ENCODE measurements at places on chromosomes 5 and 9. TPM values are rescaled to one million over a fixed set of nuclear protein-coding genes. Genes with fewer than 3 reads are reported as not detected.

The MYMK gene
- polyA plus RNA-seq: 93.0 TPM

GRCh38 chr9:3698076-3698475 is 172.3 kb upstream of the RFX3 start:
- no peaks in the 10 kb centered on the region for H3K36me3 ChIP-seq
- no peak overlapping the region for H3K4me3 ChIP-seq
- no peak for DNase-seq
- no peaks in the 10 kb centered on the region for H3K4me1 ChIP-seq
- H3K27me3 ChIP-seq: no peaks in the 10 kb centered on the region
- H3K27ac ChIP-seq: no peak overlapping the region

The PTGDS gene
- 7.2 TPM for polyA plus RNA-seq

The CER1 gene
- 0.52 TPM for polyA plus RNA-seq

The PCDHGA10 gene
- polyA plus RNA-seq: 2.0 TPM

DNA sequence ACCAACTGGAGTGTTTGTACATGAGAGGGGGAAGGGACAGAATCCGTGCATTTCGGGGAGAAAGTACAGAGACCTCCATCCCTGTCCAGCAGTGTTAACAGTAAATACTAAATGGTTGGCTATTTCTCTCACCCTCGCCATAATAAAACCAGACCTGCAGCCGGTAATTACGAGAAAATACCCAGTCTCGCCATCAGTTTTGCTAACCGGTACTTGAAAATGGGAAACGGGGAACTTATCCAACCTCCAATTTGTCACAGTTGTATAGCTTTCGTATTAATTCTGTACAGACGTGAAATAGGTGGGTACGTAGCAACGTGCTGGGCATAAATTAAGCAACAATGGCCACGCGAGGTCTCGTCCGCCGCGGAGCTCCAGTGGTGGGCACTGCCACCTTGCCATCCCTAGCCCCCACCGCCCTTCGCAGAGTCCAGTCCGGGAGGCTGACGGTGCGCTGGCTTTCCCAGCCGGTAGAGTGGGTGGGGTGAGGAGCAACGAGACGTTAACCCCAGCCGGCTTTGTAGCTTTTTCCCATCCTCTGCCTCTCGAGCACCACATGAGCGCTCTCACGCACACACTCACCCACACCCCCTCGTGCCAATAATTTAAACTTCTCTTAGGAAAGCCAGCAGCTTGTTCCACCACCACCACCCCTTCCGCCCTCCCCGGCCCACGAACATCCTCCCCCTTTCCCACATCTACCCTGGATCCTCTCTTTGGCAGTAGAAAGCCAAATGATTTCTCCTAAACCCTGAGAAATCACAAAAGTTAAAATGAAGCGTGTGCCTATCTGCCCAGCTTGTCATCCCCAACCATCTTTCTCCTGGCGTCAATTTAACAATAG is 1.8 kb downstream of the ELAVL2 start:
- no peak overlapping the region for H3K27ac ChIP-seq
- no peak for DNase-seq
- H3K4me1 ChIP-seq: peaks cover 30% of the 10 kb centered on the region
- no peaks in the 10 kb centered on the region for H3K36me3 ChIP-seq
- H3K27me3 ChIP-seq: peaks cover 48% of the 10 kb centered on the region

DNA sequence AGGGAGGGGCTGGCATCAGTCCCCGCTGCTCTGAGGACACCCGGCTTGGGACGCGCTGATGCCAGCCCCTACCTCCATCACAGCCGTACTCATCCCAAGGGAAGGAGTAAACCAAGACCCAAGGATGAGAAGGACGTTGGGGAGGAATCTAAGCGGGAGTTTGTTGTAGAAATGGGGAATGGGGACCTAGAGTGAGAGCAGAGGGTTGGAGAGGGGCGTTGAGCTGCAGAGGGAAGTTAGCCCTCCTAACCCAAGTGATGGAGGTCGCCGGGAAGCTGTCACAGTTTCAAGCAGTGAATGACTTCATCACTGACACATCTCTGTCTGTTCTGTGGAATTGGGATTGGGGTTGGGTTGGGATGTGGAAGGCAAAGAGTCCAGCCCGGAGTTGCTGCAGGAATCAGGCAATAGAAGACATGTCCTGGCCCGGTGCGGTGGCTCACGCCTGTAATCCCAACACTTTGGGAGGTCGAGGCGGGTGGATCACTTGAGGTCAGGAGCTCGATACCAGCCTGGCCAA is 759 bp upstream of the SUSD1 start:
- DNase-seq: no peak
- H3K4me1 ChIP-seq: peaks cover 19% of the 10 kb centered on the region
- H3K27me3 ChIP-seq: peaks cover 8% of the 10 kb centered on the region
- no peaks in the 10 kb centered on the region for H3K36me3 ChIP-seq
- peak overlapping the region; percentile 52 for H3K4me3 ChIP-seq

DNA sequence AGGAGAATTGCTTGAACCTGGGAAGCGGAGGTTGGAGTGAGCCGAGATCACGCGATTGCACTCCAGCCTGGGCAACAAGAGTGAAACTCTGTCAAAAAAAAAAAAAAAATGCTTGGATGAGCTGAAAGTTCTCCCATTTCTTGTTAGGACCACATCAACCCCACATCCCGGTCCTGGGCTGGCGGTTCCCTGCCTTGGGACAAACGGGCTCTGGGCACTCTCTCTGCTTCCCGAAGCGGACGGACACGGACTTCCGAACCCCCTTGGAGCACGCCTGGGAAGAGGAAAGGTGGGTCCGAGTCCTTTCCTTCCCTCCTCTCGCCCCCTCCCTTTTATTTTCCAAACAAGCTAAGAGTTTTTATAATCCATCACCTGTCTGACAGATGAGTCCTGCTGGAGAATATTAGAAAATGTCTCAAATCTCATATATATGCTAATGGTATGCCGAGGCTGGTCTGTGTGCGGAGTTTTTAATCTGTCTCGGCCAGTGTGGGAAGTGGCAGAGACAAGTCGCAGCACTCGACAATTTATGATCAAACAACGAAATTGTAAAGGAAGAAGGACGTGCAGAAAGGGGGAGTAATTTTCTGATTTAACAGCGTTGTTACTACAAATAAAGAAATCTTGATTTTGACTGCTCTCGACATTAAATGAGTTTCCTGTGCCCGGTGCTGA is 257.9 kb upstream of the IRX4 start:
- DNase-seq: no peak
- no peaks in the 10 kb centered on the region for H3K4me1 ChIP-seq
- peaks cover 18% of the 10 kb centered on the region for H3K27me3 ChIP-seq
- H3K4me3 ChIP-seq: no peak overlapping the region
- H3K36me3 ChIP-seq: no peaks in the 10 kb centered on the region
- no peak overlapping the region for H3K27ac ChIP-seq

The SOWAHA gene
- polyA plus RNA-seq: 0.13 TPM

The IL5 gene
- not detected for polyA plus RNA-seq

DNA sequence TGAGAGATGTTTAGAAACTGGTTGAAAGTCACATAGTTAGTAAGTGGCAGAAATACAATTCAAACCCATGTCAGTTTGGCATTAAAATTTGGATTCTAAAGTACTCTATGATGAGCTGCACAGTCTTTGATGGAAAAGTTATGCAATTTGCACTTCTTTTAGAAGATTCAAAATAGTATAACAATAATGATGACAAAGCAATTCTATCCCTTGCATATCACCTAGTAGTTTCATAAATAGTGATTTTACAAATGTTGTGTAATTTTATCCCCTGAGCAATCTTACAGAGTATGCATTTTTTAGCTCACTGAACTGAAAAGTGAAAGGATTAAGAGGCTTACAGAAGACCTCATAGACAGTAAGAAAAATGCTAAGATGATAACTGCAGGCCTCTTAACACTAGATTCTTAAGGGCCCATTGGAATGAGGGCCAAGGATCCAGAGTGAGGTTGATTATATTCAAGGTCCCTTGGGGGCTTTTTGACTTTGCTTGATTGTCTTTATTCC is 3.7 kb downstream of the C5orf46 start:
- no peak overlapping the region for H3K27ac ChIP-seq
- DNase-seq: no peak
- H3K4me1 ChIP-seq: no peaks in the 10 kb centered on the region
- H3K4me3 ChIP-seq: no peak overlapping the region
- no peaks in the 10 kb centered on the region for H3K27me3 ChIP-seq

GRCh38 chr5:89267788-89268187 is 384.8 kb upstream of the MEF2C start:
- no peak for DNase-seq
- H3K4me1 ChIP-seq: peaks cover 7% of the 10 kb centered on the region
- H3K36me3 ChIP-seq: no peaks in the 10 kb centered on the region

- peaks cover 11% of the 10 kb centered on the region for H3K36me3 ChIP-seq
- no peak overlapping the region for H3K4me3 ChIP-seq
- H3K4me1 ChIP-seq: peaks cover 5% of the 10 kb centered on the region
These were observed 70.8 kb downstream of the RAB24 start for GRCh38 chr5:177232761-177233160.

The FOXI1 gene
- polyA plus RNA-seq: not detected

GRCh38 chr9:127205952-127206351 is 58.6 kb upstream of the GARNL3 start:
- H3K27ac ChIP-seq: no peak overlapping the region
- H3K36me3 ChIP-seq: no peaks in the 10 kb centered on the region
- H3K4me1 ChIP-seq: peaks cover 32% of the 10 kb centered on the region

The WDR41 gene
- 42.8 TPM for polyA plus RNA-seq

- DNase-seq: no peak
- H3K4me1 ChIP-seq: no peaks in the 10 kb centered on the region
- H3K4me3 ChIP-seq: no peak overlapping the region
- no peaks in the 10 kb centered on the region for H3K36me3 ChIP-seq
These were observed 48.9 kb downstream of the ADRB2 start for GRCh38 chr5:148875205-148875875.
